ENCODE measurements at places on chromosomes 3 and 15.

DNA sequence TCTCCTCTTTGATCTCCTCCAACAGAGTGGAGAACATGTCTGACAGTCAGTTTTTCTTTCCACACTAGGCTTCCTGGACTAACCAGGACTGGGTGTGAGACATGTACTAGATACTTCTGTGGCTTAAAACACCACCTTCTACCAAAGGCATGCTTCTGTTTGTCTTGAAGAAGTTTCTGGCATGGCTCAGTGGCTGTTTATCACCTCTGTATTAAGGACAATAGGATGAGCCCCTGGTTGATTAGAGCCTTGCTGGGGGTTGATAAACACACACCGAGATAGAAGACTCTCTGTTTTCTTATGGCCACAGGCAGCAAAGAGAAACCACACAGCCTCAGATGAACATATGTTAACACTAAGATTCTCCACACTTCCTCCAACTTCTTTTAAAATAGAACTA, 40.5 kb downstream of the SV2B start:
- no peak for DNase-seq

DNA sequence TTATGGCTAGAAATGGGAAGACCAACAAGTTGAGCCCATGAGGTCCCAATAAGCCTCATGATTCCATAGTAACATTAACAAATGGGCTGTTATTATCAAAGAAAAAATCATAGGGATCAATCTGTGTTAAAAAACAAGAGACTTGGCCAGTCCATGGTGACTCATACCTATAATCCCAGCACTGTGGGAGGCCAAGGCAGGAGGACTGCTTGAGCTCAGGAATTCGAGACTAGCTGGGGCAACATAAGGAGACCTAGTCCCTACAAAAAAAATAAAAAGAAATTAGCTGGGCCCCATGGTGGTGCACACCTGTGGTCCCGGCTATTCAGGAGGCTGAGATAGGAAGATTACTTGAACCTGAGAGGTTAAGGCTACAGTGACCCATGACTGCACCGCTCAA, 124.8 kb downstream of the DMXL2 start:
- DNase-seq, result no peak

DNA sequence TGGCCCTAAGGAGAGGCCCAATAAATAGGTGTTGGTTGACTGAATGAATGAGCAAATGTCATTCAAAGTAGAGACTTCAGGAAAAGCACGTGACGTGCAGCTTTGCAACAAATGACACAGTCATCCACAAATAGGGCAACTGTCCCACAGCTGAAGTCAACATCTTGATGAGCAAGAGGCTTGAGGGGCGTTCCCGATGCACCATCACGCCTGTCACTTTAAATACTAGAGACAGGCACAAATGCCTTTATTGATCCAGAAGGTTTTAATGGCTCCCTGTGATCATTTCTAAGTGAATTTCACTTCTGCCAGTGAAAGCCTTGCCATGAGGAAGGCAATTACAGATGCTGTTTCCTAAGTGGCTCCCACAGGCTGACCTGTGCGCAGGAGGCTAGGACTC, 43.6 kb downstream of the ABTB1 start:
- DNase-seq, result no peak

- DNase-seq, result no peak
Measured at GRCh38 chr15:51367322-51367976, 26.0 kb downstream of the GLDN start.

DNA sequence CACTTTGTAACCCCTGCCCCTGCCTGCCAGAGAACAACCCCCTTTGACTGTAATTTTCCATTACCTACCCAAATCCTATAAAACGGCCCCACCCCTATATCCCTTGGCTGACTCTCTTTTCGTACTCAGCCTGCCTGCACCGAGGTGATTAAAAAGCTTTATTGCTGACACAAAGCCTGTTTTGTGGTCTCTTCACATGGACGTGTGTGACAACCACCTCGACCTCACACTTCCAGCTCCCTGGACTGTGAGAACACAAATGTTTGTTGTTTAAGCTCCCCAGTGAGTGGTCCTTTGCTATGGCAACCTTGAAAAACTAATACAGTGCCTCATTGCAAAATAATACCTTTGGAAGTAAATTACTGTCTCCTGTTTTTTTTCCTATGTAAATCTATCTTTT, 299.2 kb upstream of the POU1F1 start:
- DNase-seq, result no peak

GRCh38 chr3:49248840-49249227, 28.2 kb downstream of the C3orf62 start:
- no peak for DNase-seq

GRCh38 chr3:155080692-155081091, 573 bp downstream of the MME start:
- DNase-seq, result no peak

DNA sequence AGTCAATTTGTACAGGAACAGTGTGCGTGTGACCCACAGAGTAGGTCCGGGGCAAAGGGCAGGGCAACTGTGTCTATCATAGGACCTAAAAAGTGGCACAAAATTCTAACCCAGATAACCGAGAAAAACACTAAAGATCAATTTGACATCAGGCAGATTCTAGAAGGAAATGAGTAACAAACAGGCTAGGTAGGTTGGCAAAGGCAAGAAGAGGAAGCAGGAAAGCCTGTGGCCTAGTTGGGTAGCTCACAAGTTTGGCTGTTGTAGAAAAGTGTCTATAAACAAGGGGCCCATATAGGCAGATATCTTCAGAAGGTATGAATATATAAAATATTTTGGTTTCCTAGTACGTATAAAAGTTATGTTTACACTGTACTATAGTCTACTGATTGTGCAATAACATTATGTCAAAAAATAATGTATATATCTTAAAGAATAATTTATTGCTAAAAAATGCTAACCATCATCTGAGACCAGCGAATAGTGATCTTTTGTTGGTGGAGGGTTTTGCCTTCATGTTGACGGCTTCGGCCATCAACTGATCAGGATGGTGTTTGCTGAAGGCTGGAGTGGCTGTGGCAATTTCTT, 13.3 kb upstream of the OR5K1 start:
- DNase-seq, result no peak

DNA sequence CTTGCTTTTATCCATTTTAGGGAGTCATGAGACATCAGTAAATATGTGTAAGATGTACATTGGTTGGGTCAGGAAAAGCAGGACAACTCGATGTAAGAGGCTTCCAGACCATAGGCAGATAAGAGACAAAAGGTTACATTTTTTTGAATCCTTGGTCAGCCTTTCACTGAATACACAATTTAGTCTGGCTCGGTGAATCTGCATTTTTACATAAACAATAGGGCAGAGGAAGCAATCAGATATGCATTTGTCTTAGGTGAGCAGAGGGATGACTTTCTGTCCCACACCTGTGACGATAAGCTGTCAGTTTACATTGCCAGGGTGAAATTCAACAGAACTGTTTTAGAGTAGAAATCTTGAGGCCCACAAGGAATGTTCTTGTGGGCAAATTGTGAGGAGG, 20.6 kb downstream of the NPAP1 start:
- DNase-seq, result no peak

GRCh38 chr3:150249779-150250470, 158.2 kb upstream of the TSC22D2 start:
- no peak for DNase-seq

DNA sequence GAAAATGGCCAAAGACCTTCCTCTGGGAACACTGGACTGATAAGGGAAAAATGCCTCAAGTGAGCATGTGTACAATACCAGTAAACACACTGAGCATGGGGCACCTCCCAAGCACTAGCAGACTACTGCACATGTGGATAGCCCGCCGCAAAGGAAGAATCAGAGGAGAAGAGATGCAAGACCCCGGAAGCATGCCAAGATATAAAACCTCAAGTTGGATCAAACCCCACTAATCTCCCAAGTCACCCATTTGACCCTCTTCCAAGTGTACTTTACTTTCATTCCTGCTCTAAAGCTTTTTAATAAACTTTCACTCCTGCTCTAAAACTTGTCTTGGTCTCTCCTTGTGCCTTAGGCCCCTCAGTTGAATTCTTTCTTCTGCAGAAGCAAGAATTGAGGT, 121.1 kb upstream of the PLAAT1 start:
- DNase-seq, result no peak

DNA sequence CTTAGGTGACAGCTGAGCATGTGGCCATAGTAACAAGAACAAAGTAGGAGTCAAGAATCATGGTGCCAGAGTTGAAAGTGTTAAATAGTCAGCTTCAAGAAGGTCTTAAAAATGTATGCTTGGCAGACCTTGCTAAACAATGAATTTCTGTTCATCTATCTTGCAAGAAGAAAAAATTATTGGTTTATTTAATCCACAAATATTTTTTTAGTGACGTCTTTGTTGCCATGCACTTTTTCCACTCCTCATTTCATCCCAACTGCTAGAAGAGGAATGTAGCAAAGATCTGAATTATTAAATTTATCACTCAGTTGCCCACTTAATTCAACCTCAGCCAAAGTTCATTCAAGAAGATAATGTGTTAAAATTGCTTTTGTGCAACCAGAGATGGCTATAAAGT, 3.2 kb upstream of the SLC4A7 start:
- DNase-seq, result no peak

DNA sequence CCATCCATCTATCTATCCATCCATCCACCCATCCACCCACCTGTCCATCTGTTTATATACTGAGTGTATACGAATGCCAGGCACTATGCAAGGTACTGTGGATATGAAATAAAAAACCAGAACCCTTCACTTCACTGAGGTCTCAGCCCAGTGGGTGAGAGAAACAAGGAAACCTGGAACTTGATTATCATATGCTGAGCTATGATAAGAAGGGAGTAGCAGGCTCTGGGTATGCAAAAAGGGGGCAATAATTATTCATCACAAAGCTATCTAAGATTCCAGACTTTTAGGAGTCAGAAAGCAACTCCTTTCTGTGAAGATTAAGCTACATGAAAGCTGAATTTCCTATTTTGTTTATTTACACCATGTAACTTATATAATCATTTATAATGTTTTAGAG, 327.7 kb upstream of the IL12A start:
- no peak for DNase-seq

DNA sequence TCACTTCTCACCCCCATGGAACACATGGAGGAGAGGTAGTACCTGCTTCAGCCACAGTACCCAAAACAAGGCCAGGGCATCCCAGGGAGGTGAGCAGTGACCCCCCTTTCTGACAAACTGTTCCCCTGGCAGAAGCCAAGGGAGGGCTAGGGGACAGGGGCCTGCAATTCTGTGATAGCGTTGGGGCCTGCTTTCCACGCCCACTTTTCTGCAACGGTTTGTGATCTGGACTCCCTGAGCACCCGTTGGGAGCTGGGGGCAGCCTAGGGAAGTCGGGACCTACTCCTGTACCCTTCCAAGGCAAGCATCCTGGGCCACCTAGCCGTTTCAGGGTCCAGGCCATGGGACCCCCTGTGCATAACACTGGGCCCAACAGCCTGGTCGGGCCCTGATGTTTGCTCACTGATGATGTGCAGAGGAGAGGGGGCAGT, 996 bp upstream of the DNAJA4 start:
- DNase-seq, result no peak

DNA sequence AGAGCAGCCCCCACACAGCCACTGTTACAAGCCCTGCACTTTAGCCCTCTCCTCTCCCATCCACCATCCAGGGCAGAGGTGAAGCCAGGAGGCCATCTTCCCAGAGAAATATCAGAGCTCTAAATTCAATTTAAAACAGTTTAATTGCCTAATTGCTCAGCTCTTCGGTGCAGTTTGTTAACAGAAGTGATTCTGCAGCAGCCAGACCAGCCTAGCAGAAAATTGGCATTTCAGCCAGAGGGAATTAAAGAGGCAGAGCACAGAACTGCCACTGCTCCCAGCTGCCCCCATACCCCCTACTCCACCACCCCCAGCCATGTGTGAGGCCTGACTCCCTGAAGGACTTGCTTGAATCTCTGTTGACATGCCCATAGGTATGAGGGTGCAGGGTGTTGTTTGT, 38.5 kb downstream of the TPRA1 start:
- no peak for DNase-seq

DNA sequence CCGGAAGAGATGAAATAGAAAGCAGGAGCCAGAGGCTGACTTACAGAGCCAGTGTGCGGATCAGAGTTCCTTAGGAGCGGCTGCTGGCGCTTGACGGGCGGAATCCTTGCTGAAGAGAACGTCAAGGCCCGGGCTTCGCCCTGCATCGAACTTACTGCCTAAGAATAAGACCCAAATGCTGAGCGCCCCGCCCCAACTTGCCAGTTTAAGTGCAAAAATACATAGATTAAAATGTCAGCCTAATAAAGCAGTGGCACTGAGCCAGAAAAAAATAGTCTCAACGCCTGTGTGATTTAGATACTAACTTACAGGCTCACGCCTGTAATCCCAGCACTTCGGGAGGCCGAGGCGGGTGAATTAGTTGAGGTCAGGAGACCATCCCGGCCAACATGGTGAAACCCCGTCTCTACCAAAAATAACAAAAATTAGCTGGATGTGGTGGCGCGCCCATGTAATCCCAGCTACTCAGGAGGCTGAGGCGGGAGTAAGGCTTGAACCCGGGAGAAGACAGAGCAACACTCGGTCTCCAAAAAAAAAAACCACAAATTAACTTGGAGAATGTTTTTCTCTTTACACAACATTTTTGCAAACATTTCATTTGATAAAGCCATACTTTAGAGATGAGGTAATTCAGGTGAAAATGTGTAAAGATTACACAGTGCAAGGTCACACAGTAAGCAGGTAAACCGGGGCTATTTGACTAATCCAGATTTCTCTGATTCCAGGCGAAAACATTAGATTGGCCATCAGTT, 1.2 kb upstream of the UBP1 start:
- no peak for DNase-seq

DNA sequence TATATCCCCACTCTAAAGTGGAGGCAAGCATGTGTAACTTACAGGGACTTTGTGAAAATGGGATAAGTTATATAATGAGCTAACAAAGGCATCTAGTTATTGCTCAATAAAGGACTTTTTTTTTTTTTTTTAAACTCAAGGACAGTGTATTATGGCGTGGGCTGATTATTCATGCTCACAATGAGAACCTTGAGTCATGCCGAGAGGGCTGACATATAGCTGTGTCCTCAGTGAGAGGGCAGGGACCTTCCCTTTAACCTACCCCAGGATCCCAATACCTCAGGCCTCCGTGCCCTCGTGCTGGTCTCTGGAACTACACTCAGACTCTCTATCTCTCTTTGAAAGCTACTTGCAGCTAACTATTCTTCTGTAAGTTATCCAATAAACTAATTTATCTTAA, 319.9 kb upstream of the ICE2 start:
- no peak for DNase-seq

DNA sequence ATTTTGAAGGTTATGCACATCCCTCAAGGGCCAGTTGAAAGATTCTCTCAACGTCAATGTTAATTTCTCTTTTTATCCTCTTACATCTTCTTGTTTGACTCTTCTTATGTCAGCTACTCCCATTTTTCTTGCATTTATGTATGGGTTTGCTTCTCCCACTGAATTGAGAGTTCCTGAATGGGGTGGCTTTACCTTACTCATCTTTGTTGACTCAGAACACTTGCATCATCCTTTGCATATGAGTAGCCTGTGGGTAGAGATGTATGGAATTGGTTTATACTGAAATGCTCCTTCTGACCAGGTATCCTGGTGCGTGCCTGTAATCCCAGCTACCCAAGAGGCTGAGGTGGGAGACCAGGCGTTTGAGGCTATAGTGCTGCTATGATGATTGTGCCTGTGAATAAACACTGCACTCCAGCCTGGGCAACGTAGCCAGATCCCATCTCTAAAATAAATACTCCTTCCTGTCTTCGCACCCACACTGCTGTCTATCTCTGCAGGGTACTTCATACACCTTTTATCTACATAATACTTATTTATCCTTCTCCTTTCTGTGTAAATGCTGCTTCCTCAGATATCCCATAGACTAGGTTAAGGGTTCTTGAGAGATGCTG, 123.6 kb upstream of the DPH6 start:
- no peak for DNase-seq
